Daoy (cell line): ENCODE measurements at places on chromosomes 12 and 14. TPM values are rescaled to one million over a fixed set of nuclear protein-coding genes. Genes with fewer than 3 reads are reported as not detected.

GRCh38 chr14:61501714-61502458 is 180.5 kb downstream of the PRKCH start:
- DNase-seq = no peak

DNA sequence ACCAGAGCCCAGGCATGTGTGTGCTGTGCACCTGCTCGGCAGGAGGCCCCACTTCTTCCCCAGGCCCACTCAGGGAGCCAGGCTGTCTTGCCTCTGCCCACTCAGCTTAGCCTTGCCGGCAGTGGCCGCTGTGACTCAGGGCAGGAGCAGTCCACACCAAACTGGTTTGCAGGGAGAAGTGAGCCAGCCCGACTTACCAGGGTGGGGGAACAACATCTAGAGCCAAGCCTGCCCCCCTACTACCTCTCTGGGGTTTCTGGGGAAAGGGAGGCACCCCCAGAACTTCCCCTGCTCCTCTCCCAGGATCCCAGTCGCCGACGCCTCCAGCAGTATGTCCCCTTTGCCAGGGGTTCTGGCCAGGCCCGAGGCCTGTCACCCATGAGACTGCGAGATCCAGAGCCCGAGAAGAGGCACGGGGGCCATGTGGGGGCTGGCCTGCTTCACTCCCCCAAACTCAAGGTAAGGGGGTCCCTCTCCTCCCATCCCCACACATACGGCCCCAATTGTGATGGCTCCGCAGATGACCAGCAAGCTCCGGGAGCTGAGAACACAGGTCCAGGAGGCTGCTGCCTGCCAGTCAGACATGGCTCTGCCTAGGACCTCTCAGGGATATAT is 3.0 kb downstream of the PLEKHG6 start:
- no peak for DNase-seq

DNA sequence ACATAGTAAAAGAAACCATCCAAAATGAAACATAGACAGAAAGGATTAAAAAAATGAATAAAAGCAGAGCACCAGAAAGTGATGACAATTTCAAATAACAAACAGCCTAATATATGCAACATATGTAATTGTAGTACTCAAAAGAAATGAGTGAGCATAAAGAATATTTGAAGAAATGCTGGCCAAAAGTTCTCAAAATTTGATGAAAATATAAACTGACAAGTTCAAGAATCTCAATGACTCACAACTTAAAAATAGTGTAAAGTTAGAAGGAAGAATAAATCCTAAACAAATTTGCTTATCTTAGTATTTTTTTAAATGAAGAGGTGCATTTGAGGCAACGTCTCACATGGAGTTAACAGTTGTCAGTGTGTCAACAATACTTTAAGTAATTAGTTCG is 498.9 kb downstream of the SLC6A15 start:
- DNase-seq = no peak

GRCh38 chr12:20711846-20712245 is 16.7 kb downstream of the SLCO1C1 start:
- DNase-seq = no peak

DNA sequence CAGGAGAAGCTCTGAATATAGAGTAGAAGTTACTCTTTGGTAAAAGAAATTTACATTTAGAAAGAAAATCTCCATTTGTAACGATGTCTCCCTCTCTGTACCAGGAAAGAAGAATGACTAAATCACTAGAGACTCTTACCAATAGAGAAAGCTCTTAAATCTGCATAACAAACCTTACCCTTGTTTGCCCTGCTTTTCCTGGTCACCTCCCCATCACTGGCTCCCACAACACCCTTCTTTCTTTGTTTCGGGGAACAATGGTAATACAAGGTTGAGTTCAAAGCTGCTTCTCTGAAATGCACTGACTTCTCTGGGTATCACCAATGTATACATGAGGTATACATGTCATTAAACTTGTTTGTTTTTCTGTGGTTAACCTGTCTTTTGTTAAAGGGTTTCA is 351.1 kb upstream of the FLRT2 start:
- DNase-seq = no peak

DNA sequence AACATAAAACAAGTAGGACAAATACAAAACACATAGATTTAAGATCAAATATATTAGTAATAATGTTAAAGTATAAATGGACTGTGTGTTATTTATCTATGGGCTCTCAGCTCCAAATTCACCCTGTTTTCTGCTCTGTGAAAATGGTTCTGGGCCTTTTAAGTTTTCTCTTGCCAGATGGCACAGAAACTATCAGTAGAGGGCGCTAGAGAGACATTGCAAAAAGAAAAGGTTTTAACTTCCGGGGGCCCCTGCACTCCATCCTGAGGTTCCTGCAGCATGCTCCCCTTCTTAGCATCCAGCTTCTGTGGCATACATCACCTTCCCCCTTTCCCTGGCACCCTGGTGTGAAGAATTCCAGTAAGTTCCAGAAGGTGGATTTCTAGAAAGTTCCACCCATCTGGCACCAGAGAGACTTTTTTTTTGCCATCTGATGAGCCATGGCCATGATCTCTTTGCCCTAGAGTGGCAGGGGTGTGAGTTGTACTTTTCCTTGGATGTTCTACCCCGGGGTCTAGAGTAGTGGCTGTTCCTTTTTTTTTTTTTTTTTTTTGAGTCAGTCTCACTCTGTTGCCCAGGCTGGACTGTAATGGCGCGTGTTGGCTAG is 29.3 kb downstream of the ZCRB1 start:
- DNase-seq = peak; percentile 4

DNA sequence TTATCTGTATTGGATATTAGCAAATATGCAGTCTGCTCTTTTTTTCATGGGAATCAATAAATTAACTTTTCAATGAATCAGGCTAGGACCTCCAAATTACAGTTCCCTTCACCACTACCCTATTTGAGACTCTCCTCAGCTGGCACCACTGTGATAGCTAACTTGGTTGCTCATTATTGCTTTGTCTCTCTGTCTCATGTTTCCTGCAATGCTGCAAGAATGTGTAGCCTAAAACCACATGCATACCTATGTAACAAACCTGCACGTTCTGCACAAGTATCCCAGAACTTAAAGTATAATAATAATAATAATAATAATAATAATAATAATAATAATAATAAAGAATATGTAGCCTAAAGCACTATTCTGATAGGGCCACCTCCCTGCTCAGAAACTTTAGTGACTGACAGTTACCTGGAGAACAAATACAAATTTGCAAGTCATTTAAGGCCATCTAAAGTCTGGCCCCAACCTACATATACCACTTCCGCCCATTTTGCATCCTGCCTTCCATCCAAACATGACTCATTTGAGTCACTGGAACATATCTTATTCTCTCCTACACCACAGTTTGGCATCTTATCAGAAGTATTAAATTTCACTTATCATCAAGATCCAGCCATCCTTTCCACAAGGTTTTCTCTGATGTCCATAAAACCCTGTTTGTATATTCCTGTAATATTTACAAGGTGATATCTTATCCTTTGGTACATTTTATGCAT is 215.1 kb downstream of the LRRK2 start:
- peak; percentile 3 for DNase-seq

- no peak for DNase-seq
Observed at GRCh38 chr14:45251912-45252311, 1.1 kb downstream of the MIS18BP1 start.

- DNase-seq = no peak
Observed at GRCh38 chr12:89212339-89212771, 139.9 kb downstream of the DUSP6 start.

DNA sequence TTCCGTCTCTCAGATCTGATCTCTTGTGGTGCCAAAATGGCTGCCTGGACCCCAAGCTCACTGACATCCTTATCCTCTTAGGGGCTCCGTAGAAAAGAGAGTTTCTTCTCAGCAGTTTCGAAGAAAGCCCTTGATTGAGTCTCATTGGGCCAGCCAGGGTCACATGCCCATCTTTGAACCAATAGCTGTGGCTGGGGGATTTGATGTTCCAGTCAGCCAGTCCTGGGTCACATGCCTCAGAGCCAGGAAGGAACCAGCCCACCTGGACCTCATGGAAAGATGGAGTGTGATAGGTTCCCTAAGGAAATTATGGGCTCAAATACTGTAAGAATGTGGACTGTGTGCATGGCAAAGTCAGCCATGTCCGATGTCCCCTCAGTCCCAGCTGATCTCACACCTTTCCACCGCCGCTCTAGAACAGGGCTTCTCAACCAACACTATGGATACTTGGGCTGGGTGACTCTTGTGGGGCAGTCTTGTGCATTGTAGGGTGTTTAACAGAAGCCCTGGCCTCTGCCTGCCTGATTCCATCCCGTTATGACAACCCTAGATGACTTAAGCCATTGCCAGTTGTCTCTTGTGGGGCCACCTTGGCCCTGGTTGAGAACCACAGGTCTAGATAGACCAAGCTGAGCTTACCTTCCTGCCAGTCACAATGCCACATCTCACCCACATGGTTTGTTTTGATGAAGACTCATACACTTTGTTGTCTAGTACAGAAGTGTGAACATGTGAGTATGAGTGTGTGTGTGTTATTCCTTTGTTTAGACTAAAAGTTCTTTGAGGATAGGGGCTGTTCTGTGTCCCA is 163.9 kb downstream of the ADGRD1 start:
- DNase-seq = no peak

GRCh38 chr12:2487278-2487677 is 307.5 kb upstream of the FKBP4 start:
- no peak for DNase-seq

DNA sequence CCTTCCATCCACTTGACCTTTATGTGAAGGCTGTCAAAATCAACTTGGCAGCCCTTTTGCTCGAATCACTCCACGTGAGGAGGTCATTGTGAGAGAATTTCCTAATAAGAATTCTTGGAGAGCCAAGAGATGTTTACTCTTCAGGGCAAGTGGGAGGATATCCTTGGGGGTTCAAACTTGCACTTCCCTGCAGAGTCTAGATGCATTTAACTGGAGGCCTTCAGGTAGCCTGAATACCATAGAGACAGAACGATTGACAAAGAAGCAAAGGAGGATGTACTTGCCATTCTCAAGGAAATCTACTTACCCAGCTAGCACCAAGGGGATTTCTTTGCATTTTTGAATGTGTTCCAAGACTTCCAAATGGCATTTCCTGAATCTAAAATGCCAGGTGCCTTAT is 1702.6 kb upstream of the FLRT2 start:
- DNase-seq = no peak

GRCh38 chr12:90280564-90281058 is 572.0 kb upstream of the ATP2B1 start:
- DNase-seq = no peak

GRCh38 chr12:54649825-54650224 is 1.7 kb upstream of the DCD start:
- DNase-seq = no peak

GRCh38 chr14:92292673-92293072 is 30.3 kb upstream of the SLC24A4 start:
- no peak for DNase-seq

GRCh38 chr14:21723431-21724045 is 49.9 kb upstream of the OR4E1 start:
- peak; percentile 84 for DNase-seq

DNA sequence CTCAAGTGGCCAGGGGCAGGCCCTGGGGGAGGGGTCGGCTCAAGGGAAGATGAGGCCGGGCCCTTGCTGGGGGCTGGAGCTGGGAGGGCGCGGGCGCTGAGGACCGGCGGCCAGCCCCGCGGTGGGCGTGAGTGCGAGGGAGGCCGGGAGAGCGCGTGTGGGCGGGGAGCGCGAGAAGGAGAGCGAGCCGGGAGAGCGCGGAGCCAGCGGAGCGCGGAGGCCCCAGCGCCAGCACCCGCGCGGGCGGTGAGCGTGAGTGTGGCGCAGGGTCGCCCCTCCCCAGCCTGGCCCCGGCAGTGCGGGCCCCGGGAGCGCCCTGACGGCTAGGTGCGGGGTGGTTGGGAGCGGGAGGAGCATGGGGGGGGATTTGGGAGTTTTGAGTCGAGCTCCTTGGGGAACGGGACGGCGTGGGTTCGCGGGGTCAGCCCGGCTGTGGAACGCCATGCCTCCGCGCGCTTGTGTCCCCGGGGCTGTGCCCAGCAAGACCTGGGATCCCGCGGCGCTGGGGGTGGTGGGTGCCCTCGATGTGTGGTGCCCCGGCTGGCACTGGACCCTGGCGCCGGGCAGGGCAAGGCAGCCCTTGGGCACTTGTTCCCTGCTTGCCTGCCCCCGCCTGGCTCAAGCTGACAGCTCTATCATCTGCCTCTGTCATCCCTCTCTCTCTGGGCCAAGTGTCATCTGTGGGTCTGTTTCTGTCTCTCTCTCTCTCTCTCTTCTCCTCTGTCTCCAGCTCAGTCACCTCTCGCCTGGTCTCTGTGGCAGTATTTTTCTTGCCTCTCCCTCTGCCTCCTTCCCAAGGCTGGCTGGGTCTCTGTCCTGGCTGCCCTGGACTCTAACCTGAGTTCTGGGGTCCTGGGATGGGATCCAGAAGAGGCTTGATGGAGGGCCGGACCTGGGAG is at the start of gene LBHD2:
LBHD2 (plus strand) TSS at position 190 of the 899 bp plus-strand sequence. CDS start 1,803 bp downstream, outside the sequence.
- no peak for DNase-seq

- no peak for DNase-seq
Observed at GRCh38 chr12:132634411-132634990, 15.9 kb downstream of the P2RX2 start.

DNA sequence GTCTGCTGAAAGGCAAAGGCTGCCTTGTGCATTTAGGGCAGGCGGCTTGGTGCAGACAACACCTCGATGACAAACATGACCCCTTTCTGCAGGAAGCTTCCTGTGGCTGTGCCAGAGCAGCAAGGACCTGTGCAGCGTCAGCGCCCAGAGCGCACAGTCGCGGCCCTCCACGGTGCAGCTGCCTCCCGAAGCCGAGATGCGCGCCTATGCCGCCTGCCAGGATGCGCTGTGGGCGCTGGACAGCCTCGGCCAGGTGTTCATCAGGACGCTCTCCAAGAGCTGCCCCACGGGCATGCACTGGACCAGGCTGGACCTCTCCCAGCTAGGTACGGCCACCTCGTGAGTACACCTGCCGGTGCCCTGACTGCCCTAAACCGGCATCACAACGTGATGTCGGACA is 57.3 kb downstream of the ANKRD9 start:
- no peak for DNase-seq

DNA sequence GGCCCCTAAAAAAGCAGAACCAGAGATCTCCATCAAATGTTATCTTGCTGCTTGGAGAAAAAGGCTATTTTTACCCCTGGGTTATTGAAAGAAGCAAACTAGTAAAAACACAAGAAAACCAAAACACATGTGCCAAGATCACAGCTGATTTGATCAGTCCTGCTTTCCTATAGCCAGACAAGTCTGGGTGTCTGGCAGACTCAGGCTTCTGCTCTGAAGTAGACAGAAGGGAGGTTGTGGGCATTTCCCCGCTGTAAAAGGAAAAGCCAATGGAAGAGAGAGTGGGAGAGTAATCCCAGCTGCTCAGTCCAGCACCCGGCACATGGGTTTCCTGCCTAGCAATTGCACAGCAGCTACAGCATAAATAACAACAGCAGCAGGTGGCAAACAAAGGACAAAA is 177.9 kb downstream of the PHLDA1 start:
- no peak for DNase-seq

GRCh38 chr12:85530456-85530855 is 250.4 kb downstream of the ALX1 start:
- DNase-seq = no peak

SLC5A8 gene
- total RNA-seq = not detected in 2 replicates

TAS2R13 gene
- 0.29 TPM in 1 of 2 replicates, not detected in the other for total RNA-seq

DYRK4 gene
- total RNA-seq = 36.0 and 48.5 TPM in 2 replicates

SLC6A12 gene
- 0.57 and 3.4 TPM in 2 replicates for total RNA-seq

RAB21 gene
- 50.6 and 51.0 TPM in 2 replicates for total RNA-seq
